HepG2 (cell line): ENCODE measurements at places on chromosomes 4 and X.

- DNase-seq, result peak; percentile 21
Observed at GRCh38 chrX:129726307-129727111, 12.3 kb upstream of the XPNPEP2 start.

DNA sequence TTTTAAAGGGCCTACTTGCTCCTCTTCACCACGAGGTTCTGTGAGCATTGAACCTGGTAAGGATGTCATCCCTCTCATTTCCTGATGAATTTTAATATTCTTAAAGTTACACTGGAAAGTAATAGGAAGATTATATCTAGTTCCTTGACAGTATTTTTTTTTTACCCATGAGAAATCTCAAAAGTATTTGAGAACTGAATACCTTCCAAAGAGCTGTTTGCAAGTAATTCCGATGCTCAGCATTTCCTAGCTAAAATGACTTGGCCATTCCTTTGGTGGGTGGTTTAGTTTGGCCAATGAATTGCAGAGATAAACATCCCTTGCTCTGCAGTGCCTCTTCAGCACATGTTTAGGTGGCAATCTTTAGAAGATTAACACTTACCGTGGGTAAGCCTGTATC, 110.2 kb upstream of the WDR1 start:
- DNase-seq, result no peak

- no peak for DNase-seq
Observed at GRCh38 chrX:40403757-40404156, 177.0 kb upstream of the ATP6AP2 start.

GRCh38 chrX:110282922-110283321, 35.0 kb downstream of the AMMECR1 start:
- DNase-seq, result no peak

DNA sequence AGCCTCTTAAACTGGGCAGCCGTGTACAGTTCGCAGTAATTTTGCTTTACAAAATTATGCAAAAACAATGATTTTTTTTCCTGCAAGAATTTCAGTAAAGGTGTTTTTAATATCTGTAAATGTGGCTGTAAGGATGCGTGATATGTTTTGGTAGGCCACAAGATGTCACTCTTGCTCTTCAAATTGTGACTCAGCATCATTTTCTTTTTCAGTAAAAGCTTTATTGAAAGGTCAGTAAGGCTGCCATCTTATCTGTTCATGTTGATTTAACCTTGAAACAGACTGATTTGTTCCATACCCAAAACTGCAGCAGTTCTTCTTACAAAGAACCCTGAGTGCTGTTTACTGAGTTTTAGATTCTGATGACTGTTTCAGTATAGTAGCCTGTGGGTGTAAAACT, 39.9 kb downstream of the TXLNG start:
- peak; percentile 78 for DNase-seq

DNA sequence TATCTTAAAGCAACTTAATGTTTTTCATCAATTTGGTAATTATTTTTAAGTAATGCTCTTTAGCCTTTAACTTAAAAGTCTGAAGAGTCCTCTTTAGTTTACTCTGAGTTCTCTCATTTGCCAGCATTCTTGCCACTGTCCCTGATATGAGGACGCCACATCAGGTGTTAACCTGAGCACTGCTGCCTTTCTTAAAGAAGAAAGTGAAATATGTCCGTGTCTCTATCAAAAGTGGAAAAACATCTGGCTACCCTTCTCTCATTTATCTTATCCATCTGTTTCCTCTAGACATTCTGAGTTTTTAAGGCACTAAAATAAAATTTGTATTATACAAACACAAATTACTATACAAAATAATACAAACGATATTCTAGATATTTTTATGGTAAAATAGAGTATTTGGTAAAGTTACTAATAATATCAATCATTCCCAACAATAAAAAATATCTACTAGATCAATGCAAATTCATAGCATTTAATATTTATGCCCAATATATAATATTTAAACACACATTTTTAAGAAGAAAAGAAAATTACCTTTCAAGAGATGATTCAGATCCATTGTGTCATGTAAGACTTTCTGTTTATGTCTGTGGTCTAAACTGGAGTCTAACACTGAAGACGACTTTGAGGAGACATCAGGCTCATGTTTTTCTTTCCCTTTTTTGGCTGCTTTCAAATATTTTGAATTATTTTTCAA, 14.0 kb downstream of the CFAP97 start:
- no peak for DNase-seq

DNA sequence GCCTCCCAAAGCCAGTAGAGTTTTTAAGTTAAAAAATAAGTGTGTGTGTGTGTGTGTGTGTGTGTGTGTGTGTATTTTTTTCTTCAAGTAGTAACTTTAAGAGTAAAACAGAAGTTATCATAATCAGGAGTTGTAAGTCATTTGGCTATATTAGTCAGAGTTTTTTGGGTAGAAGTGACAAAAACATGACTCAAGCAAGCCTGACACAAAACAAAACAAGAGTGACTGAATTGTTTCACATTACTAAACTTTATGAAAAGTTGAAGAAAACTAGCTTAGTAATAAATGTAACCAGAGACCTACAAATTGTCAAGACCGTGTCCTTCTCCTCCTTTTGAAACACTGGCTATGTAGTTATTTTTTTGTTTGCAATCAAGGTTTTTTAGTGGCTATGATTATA, 738.0 kb upstream of the PITX2 start:
- no peak for DNase-seq

- DNase-seq, result no peak
Observed at GRCh38 chrX:131704136-131704695, 160.3 kb downstream of the OR13H1 start.

DNA sequence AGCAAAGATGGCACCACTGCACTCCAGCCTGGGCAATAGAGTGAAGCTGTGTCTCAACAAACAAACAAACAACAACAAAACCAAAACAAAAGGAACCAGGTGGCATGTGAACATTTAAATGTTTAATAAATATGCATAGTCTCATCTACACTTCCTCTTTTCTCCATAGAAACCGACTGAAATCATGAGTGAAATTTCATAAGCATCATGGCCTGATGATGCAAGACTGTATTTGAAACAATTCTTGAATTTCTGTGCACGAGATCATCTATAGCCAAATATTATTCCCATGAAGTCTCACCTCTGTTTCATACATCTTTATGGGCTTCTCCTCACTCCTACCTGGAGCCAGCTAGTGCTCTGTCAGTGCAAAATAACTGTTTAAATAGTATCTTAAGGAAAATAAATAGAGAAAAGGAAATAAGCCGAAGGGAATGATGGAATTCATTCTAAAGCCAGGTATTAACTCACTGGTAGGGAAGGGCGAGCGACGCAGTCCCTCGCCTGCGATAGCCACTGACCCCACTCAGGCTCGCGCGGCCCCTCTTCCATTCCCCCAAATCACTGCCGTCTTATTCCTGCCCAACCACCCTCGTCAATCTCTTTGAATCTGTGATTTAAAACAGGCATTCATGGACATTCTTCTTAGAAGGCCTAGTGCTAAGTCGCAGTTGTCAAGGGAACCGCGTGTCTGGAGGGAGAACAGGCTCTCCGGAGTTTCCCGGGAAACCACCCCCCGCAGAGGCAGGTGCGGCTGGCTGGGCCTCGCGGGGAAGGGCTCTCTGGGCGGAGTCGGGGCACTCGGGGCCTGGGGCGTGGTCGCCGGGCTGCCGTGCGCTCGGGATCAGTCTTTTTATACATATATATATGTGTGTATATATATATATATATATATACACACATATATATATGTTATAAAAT, 52.4 kb upstream of the TRIM2 start:
- no peak for DNase-seq

DNA sequence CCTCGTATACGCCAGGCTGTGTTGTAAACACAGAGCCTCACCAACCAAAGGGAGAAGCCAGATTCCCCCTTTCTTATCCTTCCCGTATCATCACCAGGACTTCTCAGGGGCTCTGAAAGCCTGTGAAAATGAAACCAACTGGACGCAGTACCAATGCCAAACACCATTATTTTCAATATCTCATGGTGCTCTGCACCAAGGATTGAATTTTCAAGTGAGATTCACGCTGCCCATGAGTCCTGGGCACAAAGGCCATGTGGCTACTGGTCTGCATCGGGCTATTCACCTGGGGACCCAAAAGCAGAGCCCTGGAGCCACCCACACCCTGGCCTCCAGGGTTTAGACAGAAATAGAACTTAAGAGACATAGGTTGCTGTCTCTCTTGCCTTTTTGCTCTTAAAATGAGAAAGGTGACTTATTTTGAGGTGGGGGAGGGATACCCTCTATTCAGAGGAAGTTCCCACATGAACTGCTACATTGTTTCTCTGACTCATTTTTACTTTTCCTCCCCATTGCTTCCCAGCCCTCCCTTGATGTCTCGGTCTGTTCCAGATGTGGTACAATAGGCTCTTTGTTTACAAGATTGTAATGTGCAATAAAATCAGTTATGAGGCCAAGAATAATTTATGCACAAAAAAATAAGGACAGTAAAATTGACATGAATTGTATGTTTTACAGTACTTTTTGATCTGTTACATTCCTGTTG, 55.4 kb downstream of the MAML3 start:
- no peak for DNase-seq

- no peak for DNase-seq
Observed at GRCh38 chr4:6448476-6449170, 23.8 kb downstream of the PPP2R2C start.

- DNase-seq, result no peak
Observed at GRCh38 chr4:70600305-70600704, 8.2 kb downstream of the AMBN start.

DNA sequence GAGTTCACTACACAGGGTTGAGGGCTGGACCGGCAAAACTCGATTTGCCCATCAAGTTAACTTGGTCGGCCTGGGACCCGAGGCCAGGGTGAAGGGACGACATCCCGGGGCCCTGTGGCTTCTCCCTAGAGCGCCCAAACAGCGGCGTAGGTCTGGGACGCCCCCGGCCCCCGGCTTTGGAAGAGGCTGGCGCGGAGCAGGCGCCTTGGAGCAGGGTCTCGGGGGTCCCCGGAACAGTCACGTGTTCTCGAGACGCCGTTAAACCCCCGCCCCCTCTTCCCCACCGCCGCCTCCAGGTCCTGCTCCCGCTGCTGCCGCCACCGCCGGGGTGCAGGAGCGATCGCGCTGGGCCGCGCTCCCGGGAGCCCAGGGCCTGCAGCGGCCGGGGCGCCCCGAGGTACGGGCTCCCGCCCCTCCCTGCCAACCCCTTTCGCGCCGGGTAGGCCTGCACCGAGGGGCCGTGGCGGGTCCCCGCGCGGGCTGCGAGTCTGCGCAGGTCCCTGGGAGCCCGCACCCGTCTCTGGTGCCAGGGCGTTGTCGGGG, at the start of gene NPY5R:
NPY5R (plus strand) TSS at position 289 of the 543 bp plus-strand sequence. CDS start 6,382 bp downstream, outside the sequence.
- DNase-seq, result no peak

DNA sequence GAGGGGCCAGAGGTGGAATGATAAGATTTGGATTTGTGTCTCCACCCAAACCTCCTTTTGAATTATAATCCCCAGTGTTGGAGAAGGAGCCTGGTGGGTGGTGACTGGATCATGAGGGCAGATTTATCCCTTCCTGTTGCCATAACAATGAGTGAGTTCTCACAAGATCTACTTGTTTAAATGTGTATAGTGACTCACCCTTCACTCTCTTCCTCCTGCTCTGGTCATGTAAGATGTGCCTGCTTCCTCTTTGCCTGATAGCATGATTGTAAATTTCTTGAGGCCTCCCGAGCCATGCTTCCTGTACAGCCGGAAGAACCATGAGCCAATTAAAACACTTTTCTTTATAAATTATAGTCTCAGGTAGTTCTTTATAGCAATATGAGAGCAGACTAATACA, 348.6 kb downstream of the AR start:
- no peak for DNase-seq

GRCh38 chr4:165133150-165133549, 20.5 kb upstream of the TMEM192 start:
- DNase-seq, result no peak
